ENCODE measurements at places on chromosomes 11 and 22.
A peak's percentile ranks its signal among the peaks of the same experiment; 100 is the strongest.

DNA sequence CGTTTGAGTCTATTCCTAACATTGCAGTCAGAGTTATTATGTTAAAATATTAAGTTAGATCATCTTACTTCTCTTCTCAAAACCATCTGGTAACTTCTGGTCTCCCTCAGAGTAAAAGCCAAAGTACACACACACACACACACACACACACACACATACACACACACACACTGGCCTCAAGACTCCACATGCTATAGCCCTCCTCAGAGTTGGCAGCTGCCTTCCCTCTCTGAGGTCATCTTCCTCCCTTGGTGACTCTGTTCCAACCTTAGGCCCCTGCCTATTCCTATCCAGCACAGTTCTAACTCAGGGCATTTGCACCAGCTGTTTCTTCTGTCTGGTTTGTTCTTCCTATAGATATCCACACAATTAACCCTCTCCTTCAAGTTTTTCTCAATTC, 272.0 kb upstream of the SESN3 start:
- DNase-seq, result no peak

GRCh38 chr11:70705930-70706329, 307.6 kb downstream of the CTTN start:
- DNase-seq, result no peak

DNA sequence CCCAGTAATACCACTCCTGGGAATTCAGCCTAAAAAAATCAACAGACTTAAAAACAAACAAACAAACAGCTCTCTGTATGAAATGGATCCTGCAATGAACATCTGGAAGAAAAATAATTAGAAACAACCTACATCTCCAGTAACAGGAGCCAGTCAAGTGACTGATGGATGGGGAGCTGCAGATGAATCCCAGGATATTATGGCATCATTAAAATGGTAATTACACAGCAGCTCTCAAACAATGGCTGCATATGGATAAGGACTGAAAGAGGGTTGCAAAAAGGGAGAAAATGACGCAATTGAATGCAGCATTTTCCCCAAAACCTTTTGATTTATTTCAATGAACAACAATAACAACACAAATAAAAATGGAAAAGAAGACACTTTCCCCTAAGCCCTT, 4.1 kb downstream of the NPTXR start:
- DNase-seq, result no peak

DNA sequence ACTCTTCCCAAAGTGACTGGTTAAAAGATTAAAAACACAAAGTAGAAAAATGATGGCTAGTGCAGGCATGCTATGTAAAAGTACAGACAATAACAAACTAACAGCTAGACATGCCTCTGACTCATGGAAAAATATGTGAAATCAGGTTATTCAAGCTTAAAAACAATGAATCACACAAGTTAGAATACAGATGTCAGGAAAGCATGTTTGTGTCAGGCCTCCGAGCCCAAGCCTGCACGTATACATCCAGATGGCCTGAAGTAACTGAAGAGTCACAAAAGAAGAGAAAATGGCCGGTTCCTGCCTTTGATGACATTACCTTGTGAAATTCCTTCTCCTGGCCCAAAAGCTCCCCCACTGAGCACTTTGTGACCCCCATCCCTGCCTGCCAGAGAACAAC, 110.1 kb downstream of the NOX4 start:
- no peak for DNase-seq

DNA sequence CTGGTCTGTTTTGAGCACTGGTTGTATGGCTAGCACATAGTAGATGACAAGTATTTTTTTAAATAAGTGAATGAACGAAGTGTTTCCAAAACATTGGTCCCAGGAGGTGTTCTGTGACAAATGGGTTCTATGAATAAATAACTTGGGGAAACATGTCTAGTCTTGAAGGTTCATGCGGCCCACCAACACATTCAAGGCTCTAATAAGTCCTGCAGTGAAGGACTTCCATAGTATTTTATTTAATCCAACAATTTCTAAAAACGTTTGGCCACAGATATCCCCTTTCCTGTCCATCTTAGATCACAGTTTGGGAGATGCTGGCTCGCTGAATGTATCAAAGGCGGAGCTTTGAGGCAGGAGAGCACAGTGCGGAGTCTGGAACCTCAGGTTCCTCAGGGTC, 22.5 kb downstream of the PARVG start:
- DNase-seq, result no peak

GRCh38 chr22:49215840-49216239, 611.8 kb downstream of the BRD1 start:
- no peak for DNase-seq

DNA sequence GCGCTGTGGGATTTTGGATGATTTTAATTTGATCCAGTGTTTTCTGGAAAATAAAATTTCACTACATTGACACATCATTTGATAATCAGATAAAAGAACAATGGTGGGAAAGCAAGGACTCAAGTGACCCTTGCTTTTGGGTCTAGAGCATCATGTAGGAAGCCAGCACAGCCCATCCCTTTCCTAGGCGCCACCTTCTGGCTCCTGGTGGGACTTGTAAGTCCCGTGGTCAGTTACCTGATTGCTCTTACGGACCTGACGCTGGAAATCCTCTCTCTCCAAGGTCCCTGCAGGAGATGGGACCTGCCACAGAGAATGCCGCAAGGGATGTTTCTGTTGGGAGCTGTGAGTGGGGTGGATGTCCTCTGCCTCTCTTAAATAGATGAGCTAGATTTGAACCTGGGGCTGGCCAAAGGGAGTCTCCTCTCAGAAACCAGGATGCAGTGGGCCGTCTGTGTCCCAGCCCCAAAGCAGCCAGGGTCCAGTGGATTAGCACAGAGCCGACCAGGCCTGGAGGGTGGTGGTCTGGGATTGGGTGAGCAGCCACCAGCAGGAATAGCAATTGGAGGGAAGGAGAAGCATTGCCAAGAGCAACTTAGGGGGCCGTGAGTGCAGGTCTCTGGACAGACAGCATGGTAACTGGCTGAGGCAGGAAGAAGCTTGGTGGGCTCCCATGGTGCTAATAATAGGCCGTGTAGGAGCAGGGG, 21.7 kb downstream of the TIMP3 start:
- DNase-seq, result no peak

DNA sequence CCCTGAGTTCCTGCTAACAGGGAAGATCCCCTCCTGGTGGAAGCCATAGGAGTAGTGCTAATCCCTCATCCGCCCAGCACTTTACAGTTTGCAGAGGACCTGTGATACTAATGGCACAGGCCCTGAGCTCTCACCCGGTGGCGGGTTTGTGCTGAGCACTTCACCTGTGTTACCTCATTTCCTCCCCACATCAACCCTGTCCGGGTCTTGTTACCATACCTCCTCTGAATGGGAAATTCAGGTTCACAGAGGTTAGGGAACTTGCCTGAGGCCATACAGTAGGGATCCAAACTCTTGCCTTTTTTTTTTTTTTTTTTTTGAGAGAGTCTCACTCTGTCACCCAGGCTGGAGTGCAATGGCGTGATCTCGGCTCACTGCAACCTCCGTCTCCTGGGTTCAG, 25.2 kb downstream of the CAPN1 start:
- DNase-seq, result no peak

DNA sequence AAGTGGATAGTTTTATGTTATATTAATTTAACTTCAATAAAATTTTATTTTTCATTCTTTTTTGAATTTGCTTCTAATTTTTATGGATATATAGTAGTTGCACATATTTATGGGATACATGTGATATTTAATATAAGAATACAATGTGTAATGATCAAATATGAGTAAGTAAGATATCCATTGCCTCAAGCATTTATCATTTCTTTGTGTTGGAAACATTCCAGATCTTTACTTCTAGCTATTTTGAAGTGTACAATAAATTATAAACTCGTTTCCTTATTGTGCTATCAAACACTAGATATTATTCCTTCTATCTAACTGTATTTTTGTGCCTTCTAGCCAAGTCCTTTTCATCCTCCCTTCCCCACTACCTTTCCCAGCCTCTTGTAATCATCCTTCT, 17.0 kb downstream of the EXPH5 start:
- DNase-seq, result no peak

DNA sequence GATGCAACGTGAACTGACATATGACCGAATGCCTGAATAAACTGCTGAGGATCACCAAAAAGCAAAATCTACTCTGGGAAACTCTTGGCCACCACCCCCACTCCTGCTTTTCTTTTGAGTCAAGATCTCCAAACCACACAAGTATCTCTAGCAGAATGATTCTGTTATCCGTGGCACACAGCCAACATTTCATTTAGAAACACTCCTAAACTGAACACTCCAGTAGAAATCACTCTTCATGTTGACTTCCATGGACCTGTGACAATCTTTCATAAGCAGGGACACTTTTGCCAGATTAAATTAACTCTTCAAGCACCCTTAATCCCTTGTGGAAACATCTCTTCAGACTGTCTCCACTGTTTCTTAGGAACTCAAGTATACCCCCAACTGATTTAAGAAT, 44.4 kb downstream of the VSIG10L2 start:
- DNase-seq, result no peak

GRCh38 chr11:66564984-66565383, 3.4 kb downstream of the CTSF start:
- no peak for DNase-seq

GRCh38 chr22:44142421-44143104, 38.2 kb upstream of the PARVG start:
- no peak for DNase-seq

DNA sequence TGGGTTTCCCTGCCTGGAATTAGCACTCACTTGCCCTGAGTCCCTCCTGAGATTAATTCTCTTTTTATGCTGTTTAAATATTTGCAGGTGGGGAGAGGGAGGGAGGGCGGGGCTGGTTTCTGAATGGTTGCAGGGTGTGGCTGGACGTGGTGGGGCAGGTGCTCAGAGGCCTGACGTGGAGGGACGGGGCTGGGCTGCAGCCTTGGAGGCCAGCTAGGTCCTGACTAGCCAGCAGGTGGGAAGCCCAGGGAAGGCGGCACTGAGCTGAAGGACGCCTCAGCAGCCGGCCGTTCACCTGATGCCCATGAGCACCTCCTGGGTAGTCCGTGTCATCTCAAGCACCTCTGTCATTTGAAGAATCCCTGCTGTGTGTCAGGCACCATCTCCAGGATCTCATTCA, 21.3 kb downstream of the SGSM1 start:
- no peak for DNase-seq

DNA sequence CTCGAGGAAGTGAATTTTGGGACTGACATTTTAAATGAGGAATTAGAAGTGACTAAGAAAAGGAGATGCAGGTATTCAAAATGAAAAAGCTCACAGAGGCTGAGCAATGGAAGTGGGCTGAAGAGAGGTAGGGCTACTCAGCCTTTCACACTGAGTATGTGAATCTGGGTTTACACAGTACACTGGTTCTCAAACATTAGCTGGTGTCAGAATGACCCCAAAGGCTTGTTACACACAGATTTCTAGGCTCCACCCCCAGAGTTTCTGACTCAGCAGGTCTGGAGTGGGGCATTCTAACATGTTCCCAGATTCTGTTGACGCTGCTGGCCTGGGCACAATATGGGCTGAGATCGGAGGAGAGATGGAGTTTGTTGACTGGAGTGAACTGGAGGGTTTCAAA, 32.8 kb downstream of the CADM1 start:
- DNase-seq, result no peak

- no peak for DNase-seq
Observed at GRCh38 chr11:22668005-22668796, 1.8 kb downstream of the GAS2 start.

GRCh38 chr22:19035474-19036228, 86.6 kb downstream of the DGCR2 start:
- no peak for DNase-seq

DNA sequence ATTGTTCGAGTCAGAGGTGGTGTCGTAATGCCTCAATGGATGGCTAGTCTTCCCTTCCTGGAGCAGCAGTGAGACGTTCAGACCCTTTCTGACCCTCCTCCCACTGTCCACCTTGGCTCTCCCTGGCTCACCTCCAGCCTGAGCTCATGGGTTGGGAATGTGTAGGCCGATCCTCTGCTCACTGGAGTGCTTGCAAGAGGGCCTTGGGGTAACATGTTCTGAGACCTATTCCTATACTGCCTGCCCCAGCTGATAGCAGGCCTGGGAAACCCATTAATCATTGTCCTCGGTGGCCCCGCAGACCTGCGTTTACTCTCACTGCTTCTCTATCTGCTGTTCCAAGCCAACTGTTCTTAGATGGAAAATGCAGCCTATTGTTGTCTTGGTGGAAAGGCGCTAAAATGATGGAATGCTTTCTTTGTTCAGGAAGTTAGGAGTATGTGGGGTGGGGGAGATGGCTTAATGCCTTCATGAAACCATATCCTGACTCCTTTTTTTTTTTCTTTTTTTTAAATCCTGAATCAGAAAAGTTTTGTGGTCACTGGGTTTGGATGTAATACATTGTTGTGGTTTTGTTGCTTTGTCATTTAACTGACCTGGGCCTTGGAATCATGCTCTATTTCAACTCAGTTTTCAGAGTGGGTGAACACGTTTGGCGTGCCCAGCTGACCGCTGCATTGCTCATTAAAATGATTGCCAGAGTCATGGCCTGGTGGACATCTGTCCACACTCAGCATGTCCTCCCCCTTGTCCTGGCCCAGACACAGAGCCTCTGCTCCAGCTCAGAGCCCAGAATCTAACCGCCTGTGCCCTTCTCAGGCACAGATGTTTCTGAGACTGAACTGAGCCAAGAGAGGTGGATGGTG, 72.5 kb downstream of the MICAL2 start:
- no peak for DNase-seq

DNA sequence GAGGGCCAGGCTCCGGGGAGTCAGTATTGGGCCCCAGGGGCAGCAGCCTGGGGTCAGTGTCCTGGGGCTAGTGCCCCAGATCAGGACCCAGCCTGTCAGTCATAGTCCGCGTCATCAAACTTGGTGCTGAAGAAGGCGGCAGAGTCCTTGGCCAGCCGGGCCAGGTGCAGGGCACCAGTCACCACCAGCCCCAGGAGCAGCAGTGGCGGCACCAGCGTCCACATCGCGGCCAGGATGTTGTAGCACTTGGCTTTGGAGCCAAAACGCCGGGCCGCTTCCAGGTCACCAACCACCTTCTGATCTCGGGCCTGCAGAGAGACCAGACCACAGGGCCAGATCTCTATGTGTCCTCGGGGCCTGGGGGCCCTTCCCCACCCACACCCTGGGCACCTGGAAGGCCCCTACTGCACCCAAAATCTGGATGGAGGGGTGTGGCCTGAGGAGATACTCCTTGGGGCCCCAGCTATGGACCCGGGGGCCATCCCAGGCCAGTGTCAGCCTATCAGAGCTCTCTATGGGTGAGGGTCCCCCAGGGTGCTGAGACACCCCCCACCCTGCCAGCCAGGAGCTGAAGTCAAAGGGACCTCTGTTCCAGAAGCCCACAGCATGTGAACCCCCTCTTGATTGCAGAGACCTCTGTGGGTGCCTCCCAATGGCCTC, 790 bp downstream of the IFITM5 start:
- DNase-seq, result peak; percentile 60

DNA sequence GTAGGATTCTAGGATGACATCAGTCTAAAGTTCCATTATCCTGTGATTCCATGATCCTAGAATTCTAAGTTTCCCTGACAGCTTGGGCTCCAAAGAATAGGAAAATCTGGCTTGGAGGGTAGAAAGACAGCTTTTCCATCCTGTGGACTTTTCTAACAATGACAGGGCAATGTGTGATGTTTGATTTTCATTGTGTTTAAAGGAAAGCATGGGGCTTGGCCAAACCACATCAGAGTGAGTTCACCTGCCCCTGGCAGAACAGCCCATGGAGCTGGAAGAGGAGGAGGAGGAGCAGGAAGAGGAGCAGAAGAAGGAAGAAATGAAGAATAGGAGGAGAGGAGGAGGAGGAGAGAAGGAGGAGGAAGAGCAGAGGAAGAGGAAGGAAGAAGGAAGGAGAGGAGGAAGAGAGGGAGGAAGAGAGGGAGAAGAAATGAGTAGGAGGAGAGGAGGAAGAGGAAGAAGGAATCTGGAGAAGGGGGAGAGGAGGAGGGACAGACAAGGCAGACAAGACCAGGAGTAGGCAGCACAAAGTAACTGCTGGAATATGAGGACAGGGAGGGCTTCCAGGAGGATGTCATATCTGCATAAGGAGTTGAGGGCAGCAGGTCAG, 53.1 kb upstream of the WNT11 start:
- DNase-seq, result no peak

All from stimulated activated naive CD8-positive, alpha-beta T cell treated with anti-CD3 and anti-CD28 coated beads, Interleukin-15, amount 100 ng/mL, for 72 hours (primary cell).